ENCODE measurements at places on chromosomes 7 and 10.

DNA sequence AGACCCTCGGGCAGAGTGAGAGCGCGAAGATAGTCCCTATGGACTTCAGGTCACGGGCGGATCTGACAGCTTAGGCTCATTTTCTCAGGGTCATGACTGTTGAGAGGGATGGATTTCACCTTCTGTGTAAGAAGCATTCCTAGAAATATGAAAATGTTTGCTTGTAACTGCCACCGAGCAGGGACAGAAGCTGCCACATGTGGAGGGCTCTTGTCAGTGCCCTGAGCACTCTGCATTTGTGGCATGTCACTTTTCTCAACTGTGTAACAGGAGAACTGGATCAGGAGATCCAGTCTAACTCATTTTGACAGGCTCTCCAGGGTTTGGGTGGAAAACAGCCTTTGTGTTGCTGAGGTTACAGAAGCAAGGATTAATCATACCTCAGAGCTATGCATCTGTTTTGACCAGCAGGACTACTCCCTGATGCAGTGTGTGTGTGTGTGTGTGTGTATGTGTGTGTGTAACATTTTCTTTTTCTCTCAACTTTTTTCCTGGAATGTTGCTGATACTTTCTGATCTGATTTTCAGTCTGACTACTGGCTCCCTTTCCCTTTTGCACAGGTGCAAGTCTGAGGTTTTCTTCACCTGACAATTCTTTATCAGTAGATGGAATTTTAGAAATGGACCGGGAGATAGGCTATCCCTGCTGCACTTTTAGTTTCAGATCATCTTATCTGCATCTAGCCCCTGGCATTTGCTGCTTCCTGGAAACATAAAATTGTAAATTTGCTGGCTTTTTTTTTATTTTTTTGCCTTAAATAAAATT, 183.3 kb downstream of the STK31 start:
- no peak for DNase-seq

GRCh38 chr7:148924011-148924410, 39.9 kb upstream of the EZH2 start:
- no peak for DNase-seq

DNA sequence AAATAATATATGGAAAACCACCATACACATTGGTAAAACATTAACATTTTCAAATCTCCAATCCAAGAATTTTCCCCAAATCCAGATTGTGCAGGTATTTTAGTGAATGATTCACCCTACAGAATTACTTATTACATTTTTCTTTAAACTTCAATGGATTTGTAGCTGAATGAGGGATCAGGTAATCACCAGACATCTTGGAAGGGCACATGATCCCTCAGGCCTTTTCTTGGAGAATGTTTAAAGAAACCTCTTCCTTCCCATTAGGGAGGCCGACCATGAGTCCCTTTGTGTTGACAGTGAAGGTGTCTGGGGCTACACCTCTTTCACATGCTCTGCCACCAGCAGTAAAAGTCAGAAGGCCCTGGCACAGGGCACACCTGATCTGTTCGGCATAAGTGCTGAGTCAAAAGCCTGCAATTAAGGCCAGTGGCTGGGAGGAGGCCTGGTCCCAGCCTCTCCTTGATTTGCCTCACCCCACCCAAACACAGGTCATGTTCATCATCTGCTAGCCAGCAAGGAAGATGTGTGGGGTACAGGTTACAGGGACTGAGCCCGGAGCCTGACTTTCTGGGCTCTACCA, 207.7 kb downstream of the SNX10 start:
- no peak for DNase-seq

DNA sequence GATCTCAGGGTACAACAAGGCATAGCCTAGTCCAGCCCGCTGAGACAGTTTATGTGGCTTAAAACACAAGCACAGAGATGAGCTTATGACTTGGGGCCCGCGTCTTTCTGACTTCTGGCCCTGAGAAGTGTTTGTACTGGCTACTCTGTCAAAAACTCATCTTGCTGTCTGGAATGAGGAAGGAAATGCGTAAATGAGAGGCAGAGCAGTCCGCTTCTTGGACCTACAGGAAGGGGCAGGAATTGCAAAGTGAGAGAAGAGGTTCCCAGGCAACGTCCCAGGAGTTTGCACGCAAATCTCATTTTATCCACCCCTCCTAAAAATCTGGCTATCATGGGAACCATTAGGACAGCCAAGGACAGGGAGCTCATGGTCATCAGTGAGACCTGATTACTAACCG, 5.5 kb downstream of the ANXA11 start:
- no peak for DNase-seq

DNA sequence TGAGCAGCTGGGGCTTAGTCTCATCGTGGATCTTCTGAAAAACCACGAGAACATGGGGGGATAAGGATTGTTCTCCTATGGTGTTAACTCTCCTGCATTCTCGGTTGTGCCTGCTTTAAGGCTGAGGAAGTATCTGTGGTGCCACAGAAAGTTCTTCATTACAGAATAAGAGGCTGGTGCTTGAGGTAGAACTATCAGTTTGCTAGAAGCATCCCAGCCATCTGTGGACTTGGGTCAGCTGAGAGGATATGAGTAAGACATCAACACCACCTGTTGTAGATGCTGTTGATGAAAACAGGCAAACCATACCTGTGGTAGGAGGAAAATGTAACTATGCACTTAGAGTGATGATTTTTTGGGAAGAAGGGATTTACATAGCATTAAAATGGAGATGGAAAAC, 416.6 kb downstream of the PHTF2 start:
- DNase-seq, result no peak

DNA sequence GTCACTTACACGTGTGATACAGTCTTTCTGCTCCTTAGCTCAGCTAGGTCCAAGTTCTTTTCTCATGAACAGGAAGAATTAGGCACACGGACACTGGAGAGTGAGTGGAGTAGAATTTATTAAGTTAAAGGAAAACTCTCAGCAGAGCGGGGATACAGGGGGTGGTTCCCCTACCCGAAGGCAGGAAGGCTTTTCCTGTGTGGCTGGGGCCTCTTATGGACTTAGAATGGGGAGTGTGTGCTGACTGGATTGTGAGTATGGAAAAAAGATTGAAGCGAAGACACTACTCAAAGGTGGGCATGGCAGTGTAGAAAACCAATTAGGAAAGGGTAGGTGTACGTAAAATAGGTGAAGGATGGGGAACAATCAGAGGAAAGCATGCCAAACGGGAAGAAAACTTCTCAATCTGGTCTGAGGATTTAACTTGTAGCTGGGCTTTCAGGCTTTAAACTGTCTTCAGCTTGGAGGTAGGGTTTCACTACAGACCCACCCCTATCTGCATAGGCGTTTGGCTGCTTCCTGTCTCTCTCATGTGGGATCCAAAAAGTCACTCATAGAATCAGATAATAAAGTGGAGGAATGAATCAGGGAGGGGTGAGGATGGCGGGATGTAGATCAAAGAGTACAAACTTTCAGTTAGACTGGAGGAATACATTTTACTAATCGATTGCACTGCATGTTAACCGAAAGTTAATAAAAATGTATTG, 104.2 kb downstream of the ANKRD7 start:
- no peak for DNase-seq

DNA sequence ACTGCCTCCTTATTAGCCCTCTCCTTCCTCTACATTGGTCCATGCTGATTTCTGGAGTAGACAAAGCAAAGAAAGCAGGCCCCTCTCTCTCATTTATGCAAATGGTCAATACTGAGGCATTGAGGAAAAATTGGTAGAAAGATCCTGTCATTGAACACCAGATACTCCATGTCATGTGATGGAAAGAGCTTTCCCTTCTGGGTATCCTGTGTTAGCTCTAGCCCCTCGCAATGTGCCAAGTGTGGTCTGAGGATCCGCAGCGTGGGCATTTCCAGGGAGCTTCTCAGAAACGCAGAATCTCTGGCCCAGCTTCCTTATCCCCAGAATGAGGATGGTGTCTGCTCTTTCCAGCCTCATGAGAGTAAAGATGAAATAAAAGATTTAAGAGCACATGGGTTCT, 159.1 kb downstream of the CREB5 start:
- DNase-seq, result no peak

DNA sequence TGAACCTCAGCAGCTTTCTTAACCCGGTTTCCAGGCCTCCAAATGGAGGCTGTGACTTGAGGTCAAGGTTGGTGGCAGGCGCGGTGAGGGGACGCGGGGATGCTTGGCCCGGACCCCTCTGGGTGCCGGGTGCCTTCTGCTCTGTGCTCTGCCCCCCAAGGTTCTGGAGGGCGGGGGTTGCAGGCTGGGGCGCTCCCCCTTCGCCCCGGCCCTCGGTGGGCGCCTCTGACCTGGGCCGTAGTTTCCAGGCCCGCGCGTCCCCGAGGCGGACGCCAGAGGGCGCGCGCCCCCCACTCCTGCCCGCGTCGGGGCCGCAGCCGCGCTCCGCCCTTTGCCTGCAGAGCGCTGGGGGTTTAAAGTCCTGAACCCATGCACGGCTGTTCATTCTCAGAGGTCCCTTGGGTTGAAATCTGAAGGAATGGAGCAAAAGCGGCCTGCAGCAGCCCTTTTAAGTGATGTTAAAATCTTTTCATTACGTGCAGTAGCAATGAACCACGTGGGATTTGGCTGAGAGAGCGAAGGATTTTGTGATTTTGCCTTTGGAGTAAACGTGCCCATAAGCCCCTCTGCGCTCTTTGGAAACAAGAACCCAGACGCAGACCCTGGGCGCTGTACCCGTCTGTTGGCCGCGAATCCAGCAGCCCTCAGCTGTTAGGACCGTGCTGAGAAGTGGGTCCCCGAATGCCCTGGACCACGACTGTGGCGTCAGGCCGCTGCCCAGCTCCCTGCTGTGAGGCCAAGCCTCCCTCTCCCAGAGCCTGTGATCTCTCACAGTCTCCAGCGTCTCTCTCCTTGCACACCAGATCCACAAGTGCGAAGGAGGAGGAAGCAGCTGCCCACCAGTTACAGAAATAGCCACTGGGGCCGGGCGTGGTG, 135.0 kb downstream of the ACTR3B start:
- no peak for DNase-seq

DNA sequence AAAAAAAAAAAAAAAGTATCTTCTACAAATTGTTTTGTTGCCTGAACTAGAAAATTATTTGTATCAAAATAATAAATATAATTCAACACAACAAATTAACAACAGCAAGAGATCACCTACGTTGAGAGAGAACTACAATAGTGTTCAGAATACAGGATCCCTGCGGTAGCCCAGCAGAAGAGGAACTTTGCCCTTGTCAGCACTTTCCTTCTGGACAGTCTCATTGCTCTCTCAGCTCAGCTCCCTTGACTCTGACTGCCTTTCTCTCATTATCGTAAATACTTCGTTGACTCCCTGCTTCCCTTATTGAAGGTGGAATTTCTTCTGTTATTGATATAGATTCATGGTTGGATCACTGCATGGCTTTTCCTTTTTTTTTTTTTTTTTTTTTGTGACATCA, 469.5 kb upstream of the VSTM2A start:
- no peak for DNase-seq

DNA sequence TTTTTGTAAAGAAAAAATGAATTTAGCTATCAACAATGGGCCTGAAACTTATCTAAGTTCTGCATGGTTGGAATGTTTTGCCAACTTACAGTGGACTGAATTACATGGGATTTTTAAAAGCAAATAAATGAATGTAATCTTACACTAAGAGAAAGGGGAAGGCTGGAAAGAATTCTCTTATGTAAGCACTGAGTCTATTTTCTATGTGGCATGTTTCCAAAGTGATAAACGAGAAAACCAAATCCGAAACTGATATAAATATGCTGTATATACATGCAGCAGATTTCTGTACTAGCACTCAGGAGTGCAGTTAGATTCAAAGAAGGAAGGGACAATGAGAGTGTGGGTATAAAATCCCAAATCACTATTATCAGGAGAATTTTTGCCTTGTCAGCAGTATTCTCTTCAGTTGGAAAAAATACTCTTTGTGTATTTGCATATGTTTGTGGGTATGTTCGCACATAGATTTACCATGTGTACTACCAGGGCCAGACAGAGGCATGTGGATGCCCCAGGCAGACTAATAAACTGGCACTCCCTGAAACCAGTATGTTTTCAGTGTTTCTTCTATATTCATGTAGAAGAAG, 334.3 kb upstream of the SEMA3D start:
- no peak for DNase-seq

DNA sequence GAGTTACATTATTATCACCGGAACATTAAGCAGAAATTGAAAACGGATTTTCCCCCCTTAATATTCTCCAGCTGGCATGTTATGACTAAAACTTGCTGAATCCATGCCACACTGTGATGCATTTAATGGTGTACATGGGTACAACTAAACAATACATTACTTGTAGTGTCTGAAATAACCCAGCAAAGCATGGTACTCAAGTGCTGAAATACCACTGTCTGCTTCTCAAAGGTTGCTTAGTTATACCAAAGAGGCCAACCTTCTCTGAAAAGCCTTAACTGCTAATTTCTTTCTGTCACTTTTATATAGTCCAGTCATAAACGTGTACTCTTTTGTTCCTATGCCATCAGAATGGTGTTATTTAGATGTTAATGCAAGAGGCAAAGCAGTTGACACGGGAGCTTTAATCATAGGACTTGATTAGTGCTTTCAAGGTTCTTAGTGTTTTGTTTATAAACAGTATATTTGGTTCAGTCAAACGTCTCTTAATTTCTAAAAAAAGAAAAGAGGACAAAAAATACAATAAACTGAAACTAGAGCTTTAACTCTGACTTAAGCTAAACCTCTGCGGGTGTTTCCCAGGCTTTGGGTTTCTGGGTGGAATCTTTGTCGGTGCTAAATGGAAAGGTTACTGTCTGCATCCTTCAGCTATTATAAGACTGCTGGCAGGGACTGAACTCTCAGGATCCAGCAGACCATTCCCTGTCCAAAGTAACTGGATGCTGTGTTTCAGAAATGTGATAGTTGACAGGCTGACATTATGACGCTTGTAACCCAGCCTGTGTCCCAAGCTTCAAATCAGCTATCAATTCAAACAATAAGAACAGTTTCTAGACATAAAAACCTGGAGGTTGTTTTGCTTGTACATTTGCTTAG, 202.6 kb downstream of the PPP1R3A start:
- no peak for DNase-seq

DNA sequence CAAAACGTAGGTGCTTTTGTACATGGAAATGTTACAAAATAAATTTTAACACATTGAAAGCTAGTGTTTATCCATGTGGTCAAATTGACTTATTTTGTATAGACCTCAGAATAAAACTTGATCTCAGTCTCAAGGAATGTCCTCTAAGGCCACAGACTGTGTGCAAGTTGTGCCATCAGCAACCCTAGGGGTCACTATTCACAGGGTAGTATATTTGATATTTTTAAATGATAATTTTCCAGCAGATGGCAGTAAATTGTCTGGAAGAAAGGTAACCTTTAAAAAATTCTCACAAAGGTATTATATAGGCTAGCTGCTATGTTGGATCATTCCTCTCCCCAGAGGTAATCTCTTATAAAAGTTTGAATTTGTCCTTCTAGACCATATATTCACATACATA, 12.9 kb upstream of the SNX10 start:
- no peak for DNase-seq

DNA sequence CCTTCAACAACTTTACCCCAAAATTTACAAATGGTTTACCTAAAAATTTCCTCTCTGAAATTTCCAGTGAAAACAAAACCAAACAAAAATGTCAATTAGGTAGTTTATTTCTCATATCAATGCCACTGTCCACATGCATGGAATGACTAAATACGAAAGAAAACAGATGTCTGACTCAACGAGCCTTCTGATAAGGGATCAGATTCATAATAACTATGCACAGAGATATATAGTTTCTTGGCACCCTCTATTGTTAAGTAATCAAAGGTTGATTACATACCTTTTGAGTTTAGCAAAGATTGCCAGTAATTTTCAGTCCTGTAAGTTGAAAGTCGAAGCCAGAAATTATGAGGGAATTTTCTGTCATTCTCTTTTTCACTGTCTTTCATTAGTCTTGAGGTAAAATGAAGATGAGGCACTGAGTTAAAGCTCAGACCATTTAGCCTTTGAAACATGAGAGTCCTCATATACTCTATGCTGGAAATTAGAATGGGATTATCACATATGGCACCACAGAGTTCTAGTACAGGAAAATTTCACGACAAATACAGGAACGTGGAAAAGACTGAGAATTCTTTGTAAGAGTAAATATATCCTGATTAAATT, 519.1 kb upstream of the ANKRD30A start:
- no peak for DNase-seq
